Dermis blood vessel endothelial cell (primary cell): ENCODE measurements at places on chromosomes 4 and X. TPM values are rescaled to one million over a fixed set of nuclear protein-coding genes. Genes with fewer than 3 reads are reported as not detected.

DNA sequence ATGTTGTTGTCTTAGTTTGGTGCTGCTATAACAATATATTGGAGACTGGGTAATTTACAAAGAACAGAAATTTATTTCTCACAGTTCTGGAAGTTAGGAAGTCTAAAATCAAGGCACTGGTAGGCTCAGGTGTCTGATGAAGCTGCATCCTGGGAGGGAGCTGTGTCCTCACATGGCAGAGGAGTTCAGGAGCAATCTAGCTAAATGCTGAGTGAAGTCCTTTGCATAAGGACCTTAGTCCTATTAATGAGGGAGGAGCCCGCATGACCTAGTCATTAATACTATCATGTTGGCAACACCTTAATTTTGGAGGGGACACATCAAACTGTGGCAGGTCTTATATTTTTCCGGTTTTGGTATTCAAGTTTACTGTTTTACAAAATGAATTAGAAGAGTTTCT is 36.0 kb upstream of the NSUN7 start:
- no peak for DNase-seq

DNA sequence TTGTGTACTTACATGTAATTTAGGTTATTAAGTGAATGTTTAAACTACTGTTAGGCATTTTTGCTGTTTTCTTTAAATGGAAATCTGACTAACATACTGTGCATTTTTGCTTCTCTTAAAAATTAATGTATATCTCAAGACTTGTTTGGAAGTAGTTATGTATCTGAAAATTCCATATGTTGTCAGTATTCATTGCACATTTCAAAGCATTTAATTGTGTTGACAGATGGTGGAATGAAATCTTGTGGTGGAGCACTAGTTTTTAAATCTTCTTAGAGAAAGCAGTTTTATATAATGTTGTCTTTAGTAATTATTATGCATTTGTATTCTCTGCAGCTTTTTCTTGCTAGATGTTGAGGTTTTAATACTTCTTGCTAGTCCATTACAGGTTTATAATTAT is 71.5 kb upstream of the MSANTD1 start:
- DNase-seq = no peak

The NOX1 gene
- not detected in 2 replicates for total RNA-seq

The GRIA2 gene
- total RNA-seq = not detected in 2 replicates

DNA sequence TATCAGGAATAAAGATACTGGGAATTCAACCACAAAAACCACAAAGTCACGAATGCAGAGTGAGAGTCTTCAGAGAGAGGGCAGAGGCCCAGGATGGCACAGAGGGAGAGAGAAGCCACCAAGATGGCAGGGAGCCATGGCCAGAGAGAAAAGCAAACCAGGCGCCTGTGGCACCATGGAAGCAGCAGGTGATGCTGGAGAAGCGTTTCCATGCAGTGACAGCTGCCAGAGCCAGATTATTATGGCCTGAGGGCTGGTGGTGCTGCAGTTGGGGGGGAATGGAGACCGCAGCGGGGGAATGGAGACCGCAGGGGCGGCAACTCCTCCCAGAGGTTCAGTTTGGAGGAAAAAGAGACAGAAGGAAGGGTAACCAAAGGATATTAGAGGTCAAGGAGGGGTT is 5.8 kb downstream of the TAFAZZIN start:
- DNase-seq = no peak
